ENCODE measurements at places on chromosomes 7 and 10.

- DNase-seq = no peak
Measured at GRCh38 chr7:50359995-50360925, 55.7 kb downstream of the IKZF1 start.

DNA sequence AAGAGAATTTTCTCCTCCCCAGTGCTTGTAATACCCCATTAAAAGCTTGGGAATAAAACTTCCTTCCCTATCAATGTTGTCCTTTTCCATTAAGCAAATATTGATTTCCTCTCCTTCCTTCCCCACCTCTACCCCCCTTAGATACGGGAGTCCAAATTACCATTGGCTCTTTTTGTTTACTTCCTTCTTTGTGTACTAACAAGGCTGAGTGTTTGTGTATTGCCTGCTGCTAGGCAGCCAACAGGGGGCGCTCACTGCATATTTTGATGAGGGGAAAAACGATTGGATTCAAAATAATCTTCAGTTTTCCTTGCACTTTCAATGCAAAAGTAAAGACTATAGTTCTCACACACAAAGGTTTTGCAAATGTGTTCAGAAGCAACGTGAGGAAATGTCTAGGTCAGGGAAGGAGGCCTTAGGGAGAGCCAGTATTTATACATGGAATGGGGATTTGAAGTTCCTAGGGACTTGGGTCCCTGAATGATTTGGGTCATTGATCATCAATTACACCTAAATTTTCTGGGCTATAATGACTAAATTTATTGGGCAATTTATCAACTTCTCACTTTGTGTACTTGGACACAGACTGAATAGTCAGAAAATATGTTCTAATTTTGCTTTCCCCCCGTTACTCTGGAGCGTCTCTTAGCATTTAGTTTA lies 23.6 kb upstream of the VPS41 start:
- no peak for DNase-seq

- no peak for DNase-seq
Measured at GRCh38 chr10:59708816-59709394, 745 bp downstream of the SLC16A9 start.

DNA sequence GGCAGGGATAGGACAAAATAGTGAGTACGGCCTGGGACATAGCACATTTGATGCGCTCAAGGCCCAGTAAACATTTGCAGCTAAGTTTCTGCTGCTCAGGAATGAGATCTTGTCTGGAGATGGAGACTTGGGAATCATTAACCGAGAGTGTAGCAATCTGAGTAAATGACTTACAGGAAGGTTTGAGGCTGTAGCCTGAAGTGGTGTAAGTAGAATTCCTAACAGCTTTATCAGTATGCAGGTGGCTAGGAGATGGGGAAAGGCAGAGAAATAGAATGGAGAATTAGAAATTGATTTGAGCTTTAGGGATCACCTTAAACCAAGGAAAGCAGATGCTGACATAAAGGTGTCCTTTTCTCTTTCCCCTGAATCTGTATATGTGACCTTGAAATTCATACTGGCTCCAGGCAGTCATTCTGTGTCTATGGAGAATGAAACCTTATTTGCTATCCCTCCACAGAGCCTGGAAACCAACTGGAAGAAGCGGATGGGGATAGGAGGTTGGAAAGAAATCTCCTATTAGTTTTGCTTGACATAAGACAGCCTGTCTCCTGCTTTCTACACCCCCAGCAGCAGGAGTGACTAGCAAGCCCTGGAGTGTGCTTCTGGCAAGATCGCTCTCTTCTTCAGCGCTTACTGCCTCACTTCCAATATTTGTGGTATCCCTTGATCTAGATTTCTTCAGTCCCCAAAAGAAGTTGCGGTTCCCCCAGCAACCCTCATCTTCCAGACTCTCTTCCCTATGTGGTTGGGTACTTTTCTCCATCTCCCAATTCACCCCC lies 6.4 kb upstream of the PON2 start:
- no peak for DNase-seq

DNA sequence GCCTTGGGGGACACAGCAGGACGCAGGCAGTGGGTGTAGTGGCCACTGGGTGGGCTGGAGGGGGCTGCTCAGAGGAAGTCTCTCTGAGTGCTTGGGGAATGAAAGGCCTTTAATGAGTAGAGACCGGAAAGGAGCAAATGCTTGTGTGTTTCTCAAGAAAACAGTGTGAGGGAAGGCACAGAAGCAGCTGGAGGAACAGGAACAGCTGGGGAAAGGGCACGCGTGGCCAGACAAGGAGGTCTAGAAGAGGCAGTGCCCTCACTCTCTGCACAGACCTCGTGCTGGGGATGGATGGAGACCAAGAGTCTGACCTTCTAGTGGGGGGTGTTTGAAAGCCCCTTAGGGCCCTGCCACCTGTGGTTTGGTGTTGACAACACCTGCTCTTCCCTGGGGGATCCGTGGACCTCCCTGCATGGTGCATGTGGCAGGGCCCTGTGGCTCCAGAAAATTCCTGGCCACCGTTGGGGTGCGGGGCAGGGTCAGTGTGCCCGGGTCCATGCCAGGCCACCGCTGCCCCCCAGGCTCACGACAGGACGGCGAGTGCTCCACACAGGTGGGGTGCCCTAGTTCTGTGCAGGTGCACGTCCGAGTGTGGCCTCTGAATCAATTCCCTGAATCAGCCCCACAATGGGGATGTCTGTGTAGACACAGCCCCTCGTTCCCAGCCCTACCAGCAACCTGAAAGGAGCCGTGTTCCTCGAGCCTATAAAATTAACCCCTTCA lies 25.9 kb upstream of the FAM20C start:
- no peak for DNase-seq

DNA sequence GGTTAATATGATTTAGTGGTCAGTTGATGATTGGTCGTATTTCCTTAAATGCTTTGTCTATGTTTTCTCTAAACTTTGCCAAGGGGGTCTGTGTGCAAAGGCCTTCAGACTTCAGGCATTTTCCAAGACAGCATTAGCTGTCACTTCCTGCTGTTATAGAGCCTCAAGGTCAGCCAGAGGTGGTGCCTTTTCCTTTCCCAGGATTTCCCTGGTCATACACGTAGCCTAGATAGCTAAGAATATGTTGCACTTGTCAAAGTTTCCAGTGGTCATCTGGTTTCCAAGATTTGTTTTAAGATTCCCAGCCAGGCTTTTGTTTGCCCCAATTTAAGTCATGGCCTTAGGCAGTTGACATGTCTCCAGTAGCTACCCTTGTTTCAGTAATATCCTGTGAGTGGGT lies 133.2 kb upstream of the IGFBP3 start:
- no peak for DNase-seq

- no peak for DNase-seq
Measured at GRCh38 chr7:41599760-41600159, 103.1 kb downstream of the INHBA start.

DNA sequence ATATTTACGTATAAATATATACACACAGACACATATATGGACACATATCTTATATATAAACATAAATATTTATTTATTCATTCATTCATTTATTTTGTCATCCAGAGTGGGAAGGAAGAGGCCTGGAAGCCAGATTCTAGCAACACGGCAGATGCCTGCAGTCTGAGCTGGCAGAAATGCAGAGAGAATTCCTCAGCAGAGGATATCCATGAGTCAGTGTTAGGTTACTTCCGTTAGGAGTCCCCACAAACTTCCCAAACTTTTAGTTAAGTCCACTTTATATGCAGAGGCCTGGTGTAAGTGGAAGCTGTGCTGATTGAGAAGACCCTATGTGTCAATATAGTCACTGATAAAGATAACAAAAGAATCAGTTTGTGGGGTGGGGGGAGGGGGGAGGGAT lies 89.6 kb downstream of the PPP1R17 start:
- DNase-seq = no peak

GRCh38 chr10:98167191-98167590 lies 32.7 kb downstream of the R3HCC1L start:
- no peak for DNase-seq

DNA sequence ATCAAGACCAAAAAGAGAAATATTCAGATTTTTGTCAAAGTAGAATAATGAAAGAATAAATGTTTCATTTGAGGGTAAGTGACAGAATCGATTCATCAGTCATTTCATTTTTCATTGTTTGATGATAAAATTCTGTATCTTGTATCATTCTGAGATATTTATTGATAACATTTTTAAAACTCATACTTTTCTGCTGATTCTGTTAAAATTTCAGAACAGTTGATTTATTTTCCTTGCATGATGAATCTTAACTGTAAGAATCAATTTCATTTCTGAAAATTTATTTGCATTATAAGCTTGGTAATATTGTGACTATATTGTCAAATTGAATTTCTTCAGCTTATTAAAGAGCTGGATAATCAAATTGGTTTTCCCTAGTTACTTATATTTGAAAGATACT lies 13.9 kb downstream of the PHYHIPL start:
- no peak for DNase-seq

Data from NCI-H1436 treated with DMSO at 0.1 percent for 48 hours (cell line).